ENCODE measurements at places on chromosomes 13 and 19.

DNA sequence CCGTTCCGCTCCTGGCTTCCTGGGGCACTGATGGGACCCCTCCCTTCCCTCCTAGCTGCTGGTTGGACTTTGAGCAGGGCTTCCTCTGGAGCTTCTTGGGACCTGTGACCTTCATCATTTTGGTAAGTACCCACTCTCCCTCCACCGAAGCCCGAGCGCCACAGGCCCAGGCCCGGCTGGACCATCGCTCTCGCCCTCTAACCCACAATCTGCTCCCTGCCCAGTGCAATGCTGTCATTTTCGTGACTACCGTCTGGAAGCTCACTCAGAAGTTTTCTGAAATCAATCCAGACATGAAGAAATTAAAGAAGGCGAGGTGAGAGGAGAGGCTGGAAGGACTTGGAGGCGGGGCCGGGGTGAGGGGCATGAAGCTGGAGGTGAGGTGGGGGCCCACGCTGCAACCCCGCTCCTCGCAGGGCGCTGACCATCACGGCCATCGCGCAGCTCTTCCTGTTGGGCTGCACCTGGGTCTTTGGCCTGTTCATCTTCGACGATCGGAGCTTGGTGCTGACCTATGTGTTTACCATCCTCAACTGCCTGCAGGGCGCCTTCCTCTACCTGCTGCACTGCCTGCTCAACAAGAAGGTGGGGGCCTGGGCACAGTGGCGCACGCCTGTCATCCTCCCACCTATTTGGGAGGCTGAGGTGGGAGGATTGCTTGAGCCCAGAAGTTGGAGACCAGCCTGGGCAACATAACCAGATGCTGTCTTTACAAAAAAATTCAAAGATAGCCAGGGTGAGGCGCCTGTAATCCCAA, 12.3 kb downstream of the DDX39A start:
- DNase-seq = no peak

GRCh38 chr13:42259515-42259914, 12.4 kb upstream of the AKAP11 start:
- no peak for DNase-seq

DNA sequence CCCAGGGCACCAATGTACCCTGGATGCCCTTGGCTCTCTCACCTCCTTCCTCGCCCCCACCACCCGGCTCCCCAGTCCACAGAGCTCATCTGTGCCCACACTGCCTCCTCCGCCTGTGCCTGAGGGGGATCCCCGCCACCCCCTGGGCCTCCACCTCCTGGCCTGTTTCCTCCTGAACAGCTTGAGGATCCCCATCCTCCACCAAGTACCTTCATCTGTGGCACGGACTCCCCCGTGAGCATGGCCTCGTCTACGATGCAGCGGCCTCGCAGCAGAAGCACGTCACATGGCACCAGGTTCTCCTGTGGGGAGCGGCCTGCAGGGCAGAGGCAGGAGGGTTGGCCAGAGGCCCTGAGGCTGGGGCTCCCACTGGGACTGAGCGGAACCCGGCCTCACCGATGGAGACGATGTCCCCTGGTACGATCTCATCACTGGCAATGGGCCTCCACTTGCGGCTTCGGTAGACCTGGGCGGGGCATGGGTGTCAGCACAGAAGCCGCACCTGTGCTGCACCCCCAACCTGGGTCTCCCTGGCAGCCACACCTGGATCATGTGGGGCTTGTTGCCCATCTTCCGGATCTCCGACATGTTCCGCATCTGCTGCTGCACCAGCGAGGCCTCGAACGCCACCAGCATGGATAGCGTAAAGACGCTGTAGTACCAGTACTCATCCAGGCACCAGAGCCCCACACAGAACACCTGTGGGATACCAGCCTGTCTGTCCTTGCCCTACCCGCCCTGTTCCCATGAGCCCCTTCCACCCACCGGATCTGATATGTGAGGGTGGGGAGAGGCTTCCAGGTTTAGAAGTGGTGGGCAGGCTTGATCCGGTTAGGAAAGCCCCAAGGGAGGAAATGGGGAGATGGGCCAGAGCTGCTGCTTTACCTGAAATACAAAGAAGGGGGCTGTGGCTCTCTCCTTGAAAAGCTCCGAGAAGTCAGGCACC, 6.8 kb downstream of the ATP13A1 start:
- DNase-seq = no peak

- no peak for DNase-seq
Observed at GRCh38 chr19:28239270-28239669, 973.7 kb downstream of the UQCRFS1 start.

DNA sequence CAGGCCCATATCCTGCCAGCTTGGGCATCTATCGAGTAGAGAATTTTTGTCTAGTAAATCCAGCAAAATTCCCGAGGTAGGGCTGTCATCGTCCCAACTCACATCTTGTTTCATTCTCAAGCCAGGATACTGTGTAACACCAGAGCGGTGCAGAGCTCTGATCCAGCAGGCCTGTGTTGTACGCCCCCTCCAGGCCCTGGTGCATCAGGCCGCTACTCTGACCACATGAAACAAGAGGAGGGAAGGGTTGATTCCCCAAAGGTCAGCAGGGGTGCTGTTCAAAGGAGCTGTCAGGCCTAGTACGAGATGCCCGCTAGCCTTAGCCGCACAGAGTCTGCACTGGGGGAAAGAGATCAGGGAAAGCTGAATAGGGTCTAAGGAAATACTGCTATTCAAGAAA, 276.0 kb downstream of the SLC7A1 start:
- no peak for DNase-seq

DNA sequence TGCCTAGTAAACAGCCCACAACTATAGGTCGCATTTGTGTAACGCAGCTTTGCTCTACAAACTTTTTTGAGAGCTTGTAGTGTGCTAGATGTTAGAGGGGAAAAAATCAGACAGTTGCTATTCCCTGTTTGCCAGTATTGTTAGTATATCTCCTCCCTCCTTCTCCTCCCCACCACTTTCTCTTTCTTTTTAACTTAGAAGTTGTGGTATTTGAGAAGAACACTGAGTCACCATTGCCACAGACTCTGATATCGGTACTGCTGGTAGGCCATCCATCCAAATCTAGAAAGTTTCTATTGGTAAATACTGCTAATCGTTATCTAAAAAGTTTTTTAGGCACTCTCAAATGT, 666 bp downstream of the POMP start:
- no peak for DNase-seq

- peak; percentile 19 for DNase-seq
Observed at GRCh38 chr19:3275583-3276340, 51.3 kb downstream of the CELF5 start.

GRCh38 chr13:87981416-87981815, 310.2 kb downstream of the SLITRK5 start:
- DNase-seq = no peak

GRCh38 chr19:15488489-15489226, 9.4 kb upstream of the PGLYRP2 start:
- DNase-seq = no peak

GRCh38 chr19:18119717-18120105, 22.1 kb downstream of the MAST3 start:
- DNase-seq = no peak

- peak; percentile 66 for DNase-seq
Observed at GRCh38 chr13:41562083-41562482, 104.7 kb downstream of the RGCC start.

GRCh38 chr13:41511827-41512226, 54.5 kb downstream of the RGCC start:
- no peak for DNase-seq

DNA sequence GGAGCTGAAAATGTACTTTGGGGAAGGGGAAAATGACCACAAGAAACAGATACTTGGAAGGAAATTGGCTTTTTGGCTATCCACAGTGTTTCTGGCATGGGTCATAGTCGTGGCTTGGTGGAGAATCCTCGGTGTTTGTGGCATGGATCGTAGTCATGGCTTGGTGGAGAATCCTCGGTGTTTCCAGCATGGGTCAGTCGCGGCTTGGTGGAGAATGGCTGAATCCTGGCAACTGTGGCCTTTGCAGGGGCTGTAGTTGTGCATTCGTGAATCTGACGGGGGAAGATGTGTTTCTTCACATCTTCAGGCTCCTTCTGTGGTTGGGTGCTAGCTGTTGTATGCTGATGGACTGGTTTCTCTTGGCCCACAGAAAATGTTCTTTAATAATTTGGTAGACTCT, 61.7 kb upstream of the MCF2L start:
- DNase-seq = no peak

- DNase-seq = no peak
Observed at GRCh38 chr13:97310809-97311436, 88.8 kb downstream of the MBNL2 start.

DNA sequence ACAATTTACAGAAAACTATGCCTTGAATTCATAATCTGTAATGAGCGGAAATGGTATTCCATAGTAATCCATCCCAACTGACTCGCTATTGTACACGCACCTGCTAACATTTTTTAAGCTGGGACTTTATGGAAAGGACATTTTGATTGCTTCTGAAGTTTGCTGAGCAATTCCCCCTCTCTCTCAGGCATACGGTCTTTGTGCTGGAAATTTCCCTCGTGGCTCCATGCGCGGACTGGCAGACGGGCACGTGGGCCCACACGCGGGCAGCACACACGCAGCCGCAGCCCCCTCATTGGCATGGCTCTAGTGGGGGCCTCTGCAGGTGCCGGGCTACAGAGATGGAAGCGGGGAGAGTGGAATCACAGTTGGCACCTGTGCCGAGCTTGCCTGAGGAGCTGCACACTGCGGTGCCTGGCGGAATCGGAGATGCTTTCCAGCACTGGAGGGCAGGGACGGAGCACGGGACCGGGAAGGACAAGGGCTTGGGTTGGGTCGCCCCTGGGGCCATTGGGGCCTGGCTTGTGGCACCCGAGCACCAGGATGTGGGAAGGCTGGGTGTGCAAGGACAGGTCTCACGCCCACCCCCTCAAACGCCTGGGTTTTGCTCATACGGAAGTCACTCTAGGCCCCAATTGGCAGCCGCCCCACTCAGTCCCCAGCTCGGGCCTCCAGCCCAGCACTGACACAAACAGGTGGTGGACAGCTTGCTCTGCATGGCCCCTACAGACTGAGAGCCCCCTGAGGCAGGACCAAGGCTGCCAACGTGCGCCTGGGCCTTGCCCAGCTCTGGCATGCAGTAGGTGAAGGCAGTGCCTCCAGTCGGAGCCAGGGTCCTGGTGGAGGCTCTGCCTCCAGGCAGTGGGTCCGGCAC, 30.2 kb upstream of the CCNE1 start:
- no peak for DNase-seq

DNA sequence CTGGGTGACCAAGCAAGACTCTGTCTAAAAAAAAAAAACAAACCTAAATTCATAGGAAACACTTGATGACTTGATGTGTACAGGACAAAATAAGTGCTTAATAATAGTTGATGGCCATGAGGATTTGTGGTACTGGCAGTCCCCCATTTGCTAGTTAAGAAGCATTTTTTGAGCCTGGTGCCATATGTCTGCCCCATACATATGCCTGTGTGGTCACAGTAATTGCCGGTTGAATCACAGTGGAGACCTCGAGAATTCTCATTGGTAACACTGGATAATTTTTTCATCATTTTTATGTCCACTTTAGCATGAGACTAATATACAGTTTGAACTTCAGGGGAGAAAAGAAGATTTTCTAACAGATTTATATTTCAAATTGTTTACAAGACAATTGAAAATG, 79.2 kb downstream of the LRCH1 start:
- DNase-seq = no peak
